ENCODE measurements at places on chromosomes 7 and 10.
A peak's percentile ranks its signal among the peaks of the same experiment; 100 is the strongest.

GRCh38 chr10:44924261-44925040 is 13.3 kb downstream of the TMEM72 start:
- DNase-seq, result no peak

DNA sequence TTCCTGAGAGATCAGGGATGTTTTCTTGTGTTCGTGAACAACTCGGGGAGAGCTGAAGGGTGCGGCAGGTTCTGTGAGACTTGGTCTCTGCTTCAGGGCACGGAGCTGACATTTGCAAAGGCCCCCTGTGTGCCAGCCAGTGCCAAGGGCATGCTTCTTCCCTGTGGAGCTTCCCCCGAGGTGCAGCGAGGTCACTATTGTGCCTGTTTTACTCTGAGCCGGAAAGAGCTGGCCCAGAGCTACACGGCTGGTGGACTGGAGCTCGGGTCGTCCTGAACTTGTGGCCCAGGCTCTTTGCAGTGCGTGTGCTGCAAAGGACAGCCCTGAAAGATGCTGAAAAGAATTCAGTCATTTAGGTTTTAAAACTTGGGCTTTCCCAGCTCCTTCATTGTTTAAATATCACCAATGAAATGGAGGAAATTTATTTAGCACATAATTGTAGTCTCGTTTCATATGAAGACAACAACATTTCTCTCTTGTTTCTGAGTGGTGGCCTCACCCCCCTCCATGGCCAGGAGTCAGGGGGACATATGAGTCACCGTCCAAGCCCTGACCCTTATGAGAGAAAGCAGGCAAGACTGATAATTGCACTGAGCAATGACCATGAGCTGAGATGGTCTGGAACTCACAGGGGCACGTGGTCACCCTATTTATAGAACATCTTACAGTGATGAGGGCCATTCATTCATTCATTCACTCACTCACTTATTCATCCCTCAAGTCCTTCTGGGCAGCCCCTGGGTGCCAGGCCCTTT is 102.6 kb downstream of the PTPRE start:
- no peak for DNase-seq

GRCh38 chr10:104622175-104622574 is 18.9 kb upstream of the SORCS3 start:
- no peak for DNase-seq

GRCh38 chr10:120998251-120998650 is 147.1 kb downstream of the WDR11 start:
- no peak for DNase-seq

DNA sequence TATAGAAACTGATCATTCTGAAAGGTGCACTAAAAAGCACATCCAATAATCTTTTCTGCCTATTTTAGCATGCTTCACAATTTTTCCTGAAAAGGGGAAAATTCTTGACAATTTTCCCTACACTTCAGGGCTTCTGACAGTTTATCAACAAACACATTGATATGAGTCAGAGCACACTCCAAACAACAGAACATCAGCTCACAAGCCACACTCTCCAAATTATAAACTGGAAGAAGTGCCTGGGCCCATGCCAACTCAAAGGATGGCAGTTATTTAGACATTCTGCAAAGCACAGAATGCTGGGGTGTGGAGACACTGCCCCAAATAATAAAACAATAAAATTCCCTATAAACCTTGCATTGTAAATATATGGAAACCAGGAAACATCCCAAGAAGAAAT is 90.8 kb downstream of the ELAPOR2 start:
- DNase-seq, result no peak

DNA sequence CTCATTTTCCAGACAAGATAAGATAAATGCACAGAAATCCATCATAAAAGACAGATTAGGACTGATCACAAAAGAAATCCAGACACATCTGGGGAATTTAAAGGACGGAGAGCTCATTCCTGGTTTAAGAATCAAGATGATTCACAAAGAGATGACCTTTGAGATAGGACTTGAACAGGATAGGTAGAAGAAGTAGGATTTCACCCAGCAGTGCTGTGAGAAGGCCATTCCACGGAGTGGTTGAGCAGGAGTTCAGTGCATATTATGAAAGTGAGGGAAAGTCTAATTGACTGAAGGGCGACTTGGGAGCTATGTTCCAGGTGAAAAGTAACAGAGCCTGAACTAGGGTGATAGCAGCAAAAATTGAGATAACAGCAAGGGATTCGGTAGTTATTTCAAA is 73.7 kb downstream of the GAD2 start:
- no peak for DNase-seq

DNA sequence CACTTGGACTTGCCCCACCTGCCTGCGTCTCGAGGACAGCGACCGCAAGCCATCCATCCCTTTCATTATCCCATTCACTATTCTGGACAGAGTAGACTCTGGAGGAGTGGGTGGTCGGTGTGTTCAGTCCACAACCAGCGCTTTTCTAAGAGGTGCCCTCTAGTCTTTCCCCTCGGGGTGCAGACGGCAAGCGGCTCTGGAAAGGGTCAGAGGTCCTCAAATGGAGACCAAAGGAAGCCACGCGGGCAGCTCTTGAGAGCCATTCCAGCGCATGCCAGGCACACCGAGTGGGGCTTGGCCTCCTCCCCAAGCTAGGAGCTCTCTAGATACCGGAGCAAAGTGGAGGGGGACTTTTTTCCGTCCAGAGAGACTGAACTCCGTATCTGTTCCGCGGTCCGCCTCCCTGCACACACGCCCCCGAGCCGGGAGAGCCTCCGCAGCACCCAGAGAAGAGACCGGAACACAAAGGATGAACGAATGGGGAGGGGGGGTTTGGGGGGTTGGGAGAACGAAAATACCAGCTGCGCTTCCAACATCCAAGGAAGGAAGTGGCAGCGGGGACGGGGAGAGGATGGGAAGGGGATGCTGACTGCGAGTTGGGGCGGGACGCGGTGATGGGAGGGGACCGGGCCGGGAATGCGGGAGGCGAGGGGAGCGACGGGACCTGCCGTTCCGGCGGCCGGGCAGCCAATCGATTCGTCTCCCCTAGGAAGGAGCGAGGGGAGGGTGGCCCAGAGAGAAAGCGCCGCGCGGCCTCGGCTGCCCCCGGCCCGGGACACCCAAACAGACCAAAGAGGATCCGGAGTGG is 515 bp downstream of the GSDME start:
- DNase-seq, result peak; percentile 41

DNA sequence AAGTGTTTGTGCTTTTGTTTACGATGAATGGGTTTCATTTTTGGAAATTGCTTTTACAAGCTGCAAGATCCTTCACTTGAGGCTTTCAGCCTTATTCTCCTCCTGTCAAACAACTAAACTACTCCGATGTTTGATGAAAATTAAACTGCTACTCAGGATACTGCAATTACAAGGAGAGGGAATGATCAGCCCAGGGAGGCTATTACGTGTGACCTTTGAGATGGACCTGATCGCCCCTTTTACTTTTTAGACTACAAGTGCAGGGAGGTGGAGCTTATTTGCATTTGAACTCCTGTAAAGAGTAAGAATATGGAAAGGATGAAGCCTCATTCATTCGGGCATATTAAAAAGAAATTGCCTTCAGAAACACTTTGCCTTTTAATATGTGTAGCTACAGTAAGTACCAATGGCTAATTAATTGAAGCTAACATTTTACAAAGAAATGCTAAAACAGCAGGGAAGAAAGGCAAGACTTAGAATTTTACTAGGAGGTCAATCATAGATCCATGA is 219.1 kb downstream of the PHTF2 start:
- DNase-seq, result no peak

GRCh38 chr10:91975438-91975837 is 51.9 kb downstream of the BTAF1 start:
- no peak for DNase-seq

DNA sequence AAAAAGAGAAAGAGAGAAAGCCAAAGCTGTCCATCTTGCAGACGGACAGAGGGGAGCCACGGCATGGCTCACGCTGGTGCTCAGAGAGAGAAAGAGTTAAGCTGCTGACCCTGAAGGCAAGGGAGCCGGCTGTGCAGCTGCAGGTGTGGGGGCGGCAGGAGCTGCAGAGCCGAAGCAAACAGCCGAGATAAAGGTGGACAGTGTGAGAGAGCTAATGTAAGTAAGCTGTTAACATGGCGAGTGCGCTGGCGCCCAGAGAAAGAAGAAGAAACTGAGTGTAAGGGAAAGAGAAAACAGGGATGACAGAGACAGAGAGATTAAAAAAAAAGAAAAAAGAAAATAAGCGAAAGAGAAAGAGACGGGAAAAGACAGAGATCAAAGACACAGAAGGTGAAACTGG is 18.2 kb downstream of the COL17A1 start:
- no peak for DNase-seq

GRCh38 chr7:15764851-15765382 is 78.4 kb upstream of the MEOX2 start:
- no peak for DNase-seq

DNA sequence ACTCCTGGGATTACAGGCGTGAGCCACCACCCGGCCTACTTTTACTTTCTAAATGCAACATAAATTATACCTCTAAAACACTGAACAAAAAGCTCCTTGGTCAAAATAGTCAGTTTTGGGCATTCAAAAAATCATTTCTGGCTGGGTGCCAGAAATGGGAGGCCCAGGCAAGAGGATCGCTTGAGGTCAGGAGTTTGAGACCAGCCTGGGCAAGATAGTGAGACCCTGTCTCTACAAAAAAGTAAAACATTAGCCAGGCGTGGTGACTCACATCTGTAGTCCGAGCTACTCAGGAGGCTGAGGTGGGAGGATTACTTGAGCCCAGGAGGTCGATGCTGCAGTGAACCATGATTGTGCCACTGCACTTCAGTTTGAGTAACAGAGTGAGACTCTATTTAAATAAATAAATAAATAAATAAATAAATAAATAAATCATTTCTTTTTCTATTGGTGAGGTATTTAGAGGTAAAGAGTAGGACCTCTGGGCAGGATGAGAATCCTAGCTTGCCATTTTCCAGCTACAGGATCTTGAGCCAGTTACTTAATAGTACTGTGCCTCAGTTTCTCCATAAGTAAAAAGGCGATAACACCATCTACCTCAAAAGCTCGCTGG is 87.6 kb downstream of the SKIDA1 start:
- DNase-seq, result no peak

DNA sequence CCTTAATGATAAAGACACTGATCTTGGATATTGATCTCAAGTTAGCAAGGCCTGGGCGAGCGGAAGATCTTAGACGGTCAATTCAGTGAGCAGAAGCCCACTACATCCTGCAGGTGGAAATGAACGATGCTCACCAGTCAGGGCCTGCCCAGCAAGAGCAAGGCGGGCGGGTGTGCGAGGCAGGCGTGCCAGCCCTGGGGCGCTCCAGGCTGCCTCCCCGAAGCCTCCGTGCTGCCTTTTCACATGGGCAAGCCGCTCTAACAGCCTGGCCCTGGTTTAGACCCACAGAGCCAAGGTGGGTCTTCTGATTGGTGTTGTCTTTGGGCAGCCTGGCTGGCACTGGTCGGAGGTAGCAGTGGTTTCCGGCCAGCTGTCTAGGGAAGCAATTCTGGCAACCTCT is 475.1 kb upstream of the FOXK1 start:
- DNase-seq, result no peak

GRCh38 chr10:133277993-133278576 is 1.4 kb upstream of the ADAM8 start:
- DNase-seq, result no peak

DNA sequence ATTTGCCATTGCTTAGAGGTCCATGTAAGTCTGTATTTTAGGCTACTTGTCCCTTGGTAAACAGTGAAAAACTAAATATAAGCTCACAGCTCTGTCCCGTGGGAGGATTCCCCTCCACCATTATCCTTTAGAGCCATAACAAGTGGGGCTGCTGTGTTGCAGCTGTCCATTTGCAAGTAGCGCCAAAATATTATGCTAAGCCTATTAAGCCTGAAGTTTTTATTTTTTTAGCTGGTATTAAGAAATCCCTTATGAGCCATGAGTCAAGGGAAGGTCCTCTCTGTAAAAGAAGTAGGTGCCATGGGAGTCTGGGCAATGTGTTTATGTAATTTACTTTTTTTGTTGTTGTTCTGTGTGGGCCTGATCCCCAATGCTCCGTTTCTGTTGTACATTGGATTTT is 183.9 kb downstream of the THSD7A start:
- no peak for DNase-seq

- no peak for DNase-seq
Measured at GRCh38 chr7:92627956-92628355, 37.8 kb upstream of the FAM133B start.

DNA sequence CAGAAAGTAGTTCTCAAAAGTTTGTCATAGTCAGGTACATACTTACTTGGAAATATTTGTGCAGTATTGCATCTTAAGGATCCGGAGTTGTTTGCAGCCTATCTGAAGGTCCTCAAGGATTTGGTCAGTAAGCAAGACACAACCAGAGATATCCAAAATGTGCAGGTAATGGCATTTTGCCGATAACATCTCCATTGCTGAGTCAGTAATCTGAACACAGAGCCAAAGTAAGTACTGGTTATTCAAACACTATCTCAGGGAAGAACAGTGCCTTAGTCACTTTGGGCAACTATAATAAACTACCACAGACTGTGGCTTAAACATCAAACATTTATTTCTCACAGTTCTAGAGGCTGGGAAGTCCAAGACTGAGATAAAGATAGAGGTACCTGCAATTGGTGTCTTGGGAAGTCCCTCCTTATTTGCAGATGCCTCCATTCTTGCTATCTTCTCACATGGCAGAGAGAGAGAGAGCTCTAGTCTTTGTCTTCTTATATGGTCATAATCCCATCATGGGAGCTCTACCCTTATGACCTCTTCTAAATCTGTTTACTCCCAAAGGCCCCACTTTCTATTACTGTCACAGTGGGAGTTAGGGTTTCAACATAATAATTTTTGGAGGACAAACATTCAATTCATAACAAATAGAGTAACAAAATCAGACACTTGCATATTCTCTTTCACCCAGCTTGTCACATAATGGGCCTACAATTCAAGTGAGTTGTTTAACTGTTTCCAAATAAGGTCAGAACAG is 73.4 kb downstream of the FAM185A start:
- no peak for DNase-seq

- DNase-seq, result no peak
Measured at GRCh38 chr10:106011250-106011649, 1153.3 kb downstream of the SORCS1 start.

DNA sequence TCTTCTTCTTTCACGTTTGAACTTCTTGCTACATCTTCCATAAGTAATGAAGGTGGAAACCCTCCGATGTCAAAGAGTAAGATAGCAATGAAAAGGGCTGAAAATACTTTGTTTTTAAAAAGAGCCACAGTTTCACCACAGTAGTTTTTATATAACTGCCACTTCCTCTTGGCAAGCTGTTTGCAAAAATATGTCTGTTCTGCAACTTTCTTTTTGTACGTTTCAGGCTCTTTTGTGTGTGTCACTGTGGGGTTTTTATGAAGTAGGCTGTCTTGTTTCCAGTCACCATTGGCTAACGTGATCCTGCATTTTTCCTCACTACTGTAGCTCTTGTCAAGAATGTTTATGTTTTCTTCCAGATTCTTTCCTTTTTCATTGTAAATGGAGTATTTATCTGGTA is 55.6 kb downstream of the SLC16A9 start:
- DNase-seq, result no peak
